ENCODE measurements at places on chromosomes 7 and 10.
A peak's percentile ranks its signal among the peaks of the same experiment; 100 is the strongest.

DNA sequence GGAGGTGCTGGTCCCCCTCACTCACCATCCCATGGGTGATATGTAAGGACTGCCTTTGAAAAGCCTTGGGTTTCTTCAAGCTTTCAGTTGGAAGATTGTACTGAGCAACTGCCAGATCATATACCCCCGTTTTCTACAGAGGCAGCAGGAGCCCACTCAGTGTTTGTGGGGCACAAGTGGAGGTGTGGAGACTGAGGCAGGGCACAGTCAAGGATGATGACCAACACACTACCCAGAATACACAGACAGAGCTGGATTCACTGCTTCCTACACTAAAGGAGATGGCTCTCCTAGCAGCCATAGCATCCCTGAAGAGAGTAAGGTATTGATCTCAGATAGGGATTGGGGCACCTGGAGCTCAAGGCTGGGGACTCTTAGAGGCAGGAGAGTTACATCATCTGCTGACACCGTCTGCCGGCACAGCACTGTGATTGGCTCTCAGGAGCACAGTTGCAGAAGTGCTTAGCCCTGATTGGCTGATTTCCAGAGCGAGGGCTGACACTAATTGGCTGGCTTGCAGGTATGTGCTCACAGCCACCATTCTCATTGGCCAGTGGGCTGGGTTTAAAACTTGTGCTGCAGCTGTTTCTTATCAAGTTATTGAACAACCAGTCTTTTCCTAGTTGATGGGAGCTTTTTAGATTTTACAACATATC lies 77.9 kb upstream of the PFKP start:
- no peak for DNase-seq

GRCh38 chr7:28067171-28067570 lies 113.4 kb downstream of the JAZF1 start:
- no peak for DNase-seq

DNA sequence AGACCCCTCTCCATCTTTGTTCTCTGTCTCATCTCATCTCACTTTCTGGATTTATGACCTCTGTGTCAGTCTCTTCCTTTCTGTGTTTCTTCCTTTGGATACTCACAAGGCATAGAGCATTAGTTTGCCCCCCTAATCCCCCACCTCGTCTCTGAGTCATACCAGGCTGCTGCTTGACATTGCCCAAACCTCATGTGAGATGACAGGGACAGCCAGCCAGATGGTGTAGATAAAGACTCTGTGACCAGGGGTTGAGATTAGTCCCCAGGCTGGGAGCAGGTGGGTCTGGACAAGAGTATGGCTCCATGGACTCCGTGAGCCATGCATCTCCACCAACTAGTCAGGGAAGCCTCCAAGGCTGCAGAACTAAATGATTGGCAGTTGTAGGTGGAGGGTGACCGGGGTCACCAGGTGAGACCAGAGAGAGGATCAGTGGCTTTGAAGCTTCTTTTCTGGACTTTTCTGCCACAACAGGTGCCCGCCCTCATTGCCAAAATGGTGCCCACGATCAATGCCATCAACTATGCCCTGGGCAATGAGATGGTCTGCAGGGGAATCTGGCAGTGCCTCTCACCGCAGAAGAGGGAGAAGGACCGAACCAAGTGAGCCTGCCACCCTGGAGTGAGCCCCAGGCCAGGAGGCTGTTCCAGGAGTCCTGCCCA lies 13.3 kb downstream of the RGR start:
- no peak for DNase-seq

GRCh38 chr10:35270100-35270499 lies 66.2 kb upstream of the CCNY start:
- no peak for DNase-seq

- DNase-seq = no peak
These were observed 584 bp upstream of the GARS1 start for GRCh38 chr7:30594048-30594539.

GRCh38 chr7:46009211-46009610 lies 88.1 kb upstream of the IGFBP3 start:
- DNase-seq = no peak

- DNase-seq = no peak
These were observed 270.5 kb downstream of the BICC1 start for GRCh38 chr10:58782876-58783851.

GRCh38 chr10:114337510-114338462 lies 66.5 kb downstream of the AFAP1L2 start:
- no peak for DNase-seq

- no peak for DNase-seq
These were observed 353.6 kb downstream of the CRPPA start for GRCh38 chr7:16067711-16068110.

DNA sequence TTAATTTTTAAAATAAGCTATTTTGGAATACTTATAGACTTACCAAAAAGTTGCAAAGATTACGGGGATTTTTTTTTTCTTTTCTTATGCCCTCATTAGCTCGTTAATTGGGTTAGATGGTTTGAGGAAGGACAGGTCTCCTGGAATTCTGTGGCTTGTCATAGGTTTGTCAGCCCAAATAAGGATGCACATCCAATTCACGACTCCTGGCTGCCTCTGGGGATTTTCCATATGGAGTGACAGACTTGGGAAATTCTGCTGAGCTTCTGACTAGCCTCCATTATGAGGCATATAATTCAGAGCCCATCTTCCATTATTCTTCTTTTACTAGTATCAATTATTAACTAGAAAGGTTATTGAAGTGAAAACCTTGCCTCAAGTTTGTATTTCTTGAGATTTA lies 102.1 kb downstream of the AUTS2 start:
- no peak for DNase-seq

GRCh38 chr10:118523775-118524174 lies 71.7 kb downstream of the PRLHR start:
- DNase-seq = no peak

DNA sequence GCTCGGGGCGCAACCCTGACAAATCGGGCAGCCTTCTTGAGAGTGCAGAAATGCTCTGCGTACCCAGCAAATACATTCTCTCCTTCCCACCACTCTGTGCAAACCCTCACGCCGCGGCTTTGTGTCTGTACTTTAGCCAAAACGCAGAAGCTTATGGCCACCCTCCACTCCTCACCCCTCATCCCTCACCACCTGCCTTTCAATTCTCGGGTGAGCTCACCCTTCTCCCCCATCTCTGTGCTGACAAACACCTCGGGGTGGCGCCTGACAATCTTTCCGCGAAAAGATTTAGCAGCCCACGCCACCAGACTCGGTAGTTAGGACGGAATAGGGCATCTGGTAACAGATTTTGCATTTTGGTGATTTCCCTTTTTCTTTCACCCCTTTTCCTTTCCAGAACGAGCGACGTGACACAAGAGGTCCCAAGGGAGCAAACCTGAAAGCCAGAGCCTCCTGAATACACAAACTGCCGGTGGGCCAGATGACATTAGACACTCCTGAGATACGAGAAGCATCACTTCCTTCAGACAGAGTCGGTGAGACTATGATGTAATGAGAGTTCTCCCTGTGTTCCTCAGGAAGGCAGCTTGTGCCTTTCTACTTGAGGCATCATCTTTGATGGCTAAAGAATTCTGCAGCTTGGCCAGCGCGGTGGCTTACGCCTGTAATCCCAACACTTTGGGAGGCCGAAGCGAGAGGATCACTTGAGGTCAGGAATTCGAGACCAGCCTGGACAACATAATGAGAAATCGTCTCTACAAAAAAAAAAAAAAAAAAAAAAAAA lies 671 bp upstream of the ATAD1 start:
- peak; percentile 23 for DNase-seq

DNA sequence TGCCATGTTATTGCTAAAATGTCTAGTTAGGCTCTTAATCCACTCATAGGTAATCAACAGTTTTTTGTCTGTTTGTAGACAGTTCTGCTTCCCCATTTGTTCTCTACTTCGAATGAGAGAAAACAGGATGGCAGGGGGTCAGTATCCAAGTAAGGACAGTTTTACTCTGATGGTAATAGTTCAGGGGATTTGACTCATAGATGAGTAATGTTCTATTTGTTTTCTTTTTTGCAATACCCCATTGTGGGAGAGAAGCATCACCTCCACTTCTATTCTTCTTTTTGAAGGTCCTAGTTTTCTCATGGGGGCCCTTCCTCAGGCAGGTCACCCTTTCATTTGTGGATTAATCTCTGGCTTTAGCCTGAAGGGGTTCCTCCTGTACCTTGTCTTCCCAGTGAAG lies 13.9 kb downstream of the PCLO start:
- DNase-seq = no peak

- DNase-seq = no peak
These were observed 63.6 kb downstream of the PDIA4 start for GRCh38 chr7:148964483-148965267.

DNA sequence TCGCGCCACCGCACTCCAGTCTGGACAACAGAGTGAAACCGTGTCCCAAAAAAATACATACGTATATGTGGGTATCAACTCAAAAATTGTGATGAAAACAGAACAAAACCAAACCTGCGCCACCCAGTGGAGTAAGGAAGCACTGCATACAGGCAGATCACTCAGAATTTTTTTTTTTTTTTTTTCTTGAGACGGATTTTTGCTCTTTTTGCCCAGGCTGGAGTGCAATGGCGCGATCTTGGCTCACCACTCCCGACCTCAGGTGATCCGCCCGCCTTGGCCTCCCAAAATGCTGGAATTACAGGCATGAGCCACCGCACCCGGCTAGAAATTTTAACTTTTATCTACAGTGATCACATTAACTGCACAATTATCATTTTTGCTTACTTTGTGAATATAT lies 9.1 kb upstream of the TMEM236 start:
- peak; percentile 41 for DNase-seq

GRCh38 chr7:27169658-27170425 lies 4.3 kb downstream of the HOXA10 start:
- DNase-seq = no peak

DNA sequence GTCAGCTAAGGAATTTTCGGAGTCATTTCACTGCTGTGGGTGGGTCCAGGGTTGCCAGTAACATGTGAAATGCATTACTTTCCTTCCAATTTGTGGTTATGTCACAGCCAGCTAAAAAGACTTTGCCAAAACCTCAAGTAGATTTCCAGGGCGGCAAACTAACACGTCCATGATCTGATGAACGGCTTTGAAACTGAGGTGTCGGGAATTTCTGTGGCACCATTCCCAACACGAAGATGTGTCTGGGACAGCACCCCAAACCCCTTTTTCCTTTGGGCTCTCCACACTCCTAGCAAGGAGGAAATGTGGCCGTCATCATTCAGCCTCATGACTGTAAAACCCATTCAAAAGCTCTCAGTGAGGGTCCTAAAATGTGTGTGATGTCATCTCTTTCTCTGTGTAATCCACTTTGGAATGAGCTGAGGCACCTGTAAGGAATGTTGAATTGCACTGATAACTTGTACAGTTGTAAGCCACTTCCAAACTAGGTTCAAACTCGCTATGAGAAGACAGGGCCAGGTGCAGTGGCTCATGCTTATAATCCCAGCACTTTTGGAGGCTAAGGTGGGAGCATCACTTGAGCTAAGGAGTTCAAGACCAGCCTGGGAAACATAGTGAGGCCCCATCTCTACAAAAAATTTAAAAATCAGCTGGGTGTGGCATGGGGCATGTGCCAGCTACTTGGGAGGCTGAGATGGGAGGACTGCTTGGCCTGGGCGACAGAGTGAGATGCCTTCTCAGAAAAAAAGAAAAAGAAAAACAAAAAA lies 146.1 kb upstream of the FRMD4A start:
- DNase-seq = no peak

DNA sequence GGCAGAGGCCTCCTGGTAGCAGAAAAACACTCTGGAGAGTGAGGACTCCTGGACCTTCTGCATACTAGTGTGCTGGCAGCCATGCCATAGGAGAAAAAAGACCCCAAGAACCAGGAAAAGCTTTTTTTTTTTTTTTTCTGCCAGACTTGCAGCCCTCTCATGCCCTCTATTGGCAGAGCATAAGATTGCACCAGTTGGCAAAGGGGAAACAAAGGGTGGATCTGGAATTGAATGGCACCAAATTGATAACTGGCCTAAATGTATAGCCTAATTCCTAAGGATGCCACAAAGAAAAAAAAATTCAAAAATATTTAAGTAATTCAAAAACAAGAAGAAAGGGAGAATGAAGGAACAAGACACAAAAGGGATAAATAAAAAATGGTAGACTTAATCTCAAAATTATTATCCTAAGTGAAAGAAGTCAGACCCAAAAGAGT lies 112.5 kb upstream of the GHITM start:
- no peak for DNase-seq

- DNase-seq = no peak
These were observed 13.5 kb downstream of the DYNC2I1 start for GRCh38 chr7:158869876-158870275.

DNA sequence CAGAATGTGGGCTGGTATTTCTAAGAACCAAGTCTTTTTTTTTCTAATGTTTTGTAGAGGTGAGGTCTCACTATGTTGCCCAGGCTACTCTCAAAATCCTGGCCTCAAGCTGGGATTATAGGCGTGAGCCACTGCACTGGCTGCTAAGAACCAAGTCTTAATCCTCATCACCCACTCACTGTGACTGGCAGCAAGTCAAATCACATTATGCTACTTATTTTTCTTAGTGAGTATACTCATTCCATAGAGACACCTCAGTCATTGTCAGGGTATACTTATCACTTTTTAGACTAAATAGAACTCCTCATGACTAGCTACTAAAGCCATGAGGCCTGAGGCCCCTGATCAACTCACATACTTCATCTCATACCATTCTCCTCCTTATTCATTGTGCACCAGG lies 116.1 kb downstream of the STRA8 start:
- no peak for DNase-seq

DNA sequence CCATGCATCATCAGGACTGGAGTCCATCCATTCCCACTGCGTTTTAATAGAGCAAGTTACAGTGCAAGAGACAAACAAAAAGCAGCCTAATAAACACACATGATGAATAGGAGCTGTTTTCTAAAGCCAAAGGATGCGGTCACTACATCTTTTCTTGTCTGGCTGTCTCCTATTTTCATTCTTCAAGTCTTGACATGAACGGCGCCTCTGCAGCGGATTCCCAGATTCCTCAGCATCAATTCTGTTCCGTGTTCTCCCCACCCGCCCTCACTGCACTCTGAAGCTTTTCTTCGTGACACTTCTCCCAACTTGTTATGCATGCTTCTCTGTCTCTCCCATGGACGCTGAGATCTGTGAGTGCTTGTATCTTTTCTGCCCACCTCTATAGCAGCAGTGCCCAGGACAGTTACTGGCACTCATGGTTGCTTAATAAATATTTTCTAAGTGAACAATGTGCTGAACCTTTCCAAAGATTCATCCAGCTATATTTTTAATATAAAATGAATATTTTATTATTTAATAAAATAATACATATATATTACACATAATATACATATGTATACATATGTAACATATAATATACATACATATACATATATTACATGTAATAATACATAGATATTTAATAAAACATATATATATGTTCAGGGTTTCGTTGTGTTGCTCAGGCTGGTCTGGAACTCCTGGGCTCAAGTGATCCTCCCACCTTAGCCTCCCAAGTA lies 242.9 kb downstream of the ABCA13 start:
- no peak for DNase-seq

DNA sequence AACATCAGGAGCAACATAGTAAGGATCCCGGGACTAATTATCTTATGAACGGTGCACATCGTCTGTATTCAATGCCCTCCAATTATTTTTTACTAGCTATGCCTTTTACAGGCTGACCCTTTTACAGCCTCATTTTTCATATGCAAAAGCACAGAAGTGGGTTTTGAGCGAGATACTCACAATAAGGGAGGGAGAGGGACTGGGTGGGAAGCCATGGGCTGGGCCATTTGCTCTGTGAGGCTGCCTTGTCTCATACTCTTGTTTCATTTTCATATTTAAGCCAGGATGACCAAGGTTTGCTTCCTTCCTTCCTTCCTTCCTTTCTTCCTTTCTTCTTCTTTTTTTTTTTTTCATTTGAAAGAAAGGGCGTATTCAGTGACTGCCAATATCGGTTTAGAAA lies 259.3 kb downstream of the TRIL start:
- DNase-seq = no peak

- no peak for DNase-seq
These were observed 217.0 kb upstream of the STEAP4 start for GRCh38 chr7:88523645-88524044.

All from stimulated activated CD8-positive, alpha-beta memory T cell treated with anti-CD3 and anti-CD28 coated beads, Interleukin-4, amount 100 ng/mL, for 1 hour (primary cell).